ENCODE measurements at places on chromosomes 2 and 18.

GRCh38 chr18:21321711-21322110, 79.7 kb downstream of the GREB1L start:
- no peak for DNase-seq

DNA sequence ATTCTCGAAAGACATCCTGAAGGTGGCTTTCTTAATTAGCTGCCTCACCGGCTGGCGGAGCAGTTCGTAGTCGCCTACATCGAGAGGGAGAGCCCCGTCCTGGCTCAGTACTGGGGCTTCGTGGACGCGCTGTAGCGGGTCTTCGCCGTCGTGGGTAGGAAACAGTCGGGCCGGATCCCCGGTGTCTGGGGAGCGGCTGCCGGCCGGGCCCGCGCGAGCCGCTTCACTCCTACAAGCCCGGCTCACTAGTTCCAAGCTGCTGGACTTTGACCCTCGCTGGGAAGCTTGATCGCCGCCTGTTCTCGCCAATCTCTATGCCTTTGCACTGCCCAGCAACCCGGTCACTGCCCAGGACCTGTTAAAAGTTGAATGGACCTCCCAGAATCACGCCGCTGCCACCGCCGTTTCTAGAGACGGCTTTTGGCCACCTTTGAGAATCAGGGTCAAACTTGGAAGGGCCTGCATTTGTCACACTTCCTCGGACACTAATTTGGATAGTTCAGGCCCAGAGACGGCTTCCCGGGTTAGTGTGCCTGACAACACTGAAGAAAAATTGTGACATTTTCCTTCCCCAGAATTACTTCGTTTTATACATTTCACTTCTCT, 41.4 kb upstream of the AKAIN1 start:
- DNase-seq, result peak; percentile 49

DNA sequence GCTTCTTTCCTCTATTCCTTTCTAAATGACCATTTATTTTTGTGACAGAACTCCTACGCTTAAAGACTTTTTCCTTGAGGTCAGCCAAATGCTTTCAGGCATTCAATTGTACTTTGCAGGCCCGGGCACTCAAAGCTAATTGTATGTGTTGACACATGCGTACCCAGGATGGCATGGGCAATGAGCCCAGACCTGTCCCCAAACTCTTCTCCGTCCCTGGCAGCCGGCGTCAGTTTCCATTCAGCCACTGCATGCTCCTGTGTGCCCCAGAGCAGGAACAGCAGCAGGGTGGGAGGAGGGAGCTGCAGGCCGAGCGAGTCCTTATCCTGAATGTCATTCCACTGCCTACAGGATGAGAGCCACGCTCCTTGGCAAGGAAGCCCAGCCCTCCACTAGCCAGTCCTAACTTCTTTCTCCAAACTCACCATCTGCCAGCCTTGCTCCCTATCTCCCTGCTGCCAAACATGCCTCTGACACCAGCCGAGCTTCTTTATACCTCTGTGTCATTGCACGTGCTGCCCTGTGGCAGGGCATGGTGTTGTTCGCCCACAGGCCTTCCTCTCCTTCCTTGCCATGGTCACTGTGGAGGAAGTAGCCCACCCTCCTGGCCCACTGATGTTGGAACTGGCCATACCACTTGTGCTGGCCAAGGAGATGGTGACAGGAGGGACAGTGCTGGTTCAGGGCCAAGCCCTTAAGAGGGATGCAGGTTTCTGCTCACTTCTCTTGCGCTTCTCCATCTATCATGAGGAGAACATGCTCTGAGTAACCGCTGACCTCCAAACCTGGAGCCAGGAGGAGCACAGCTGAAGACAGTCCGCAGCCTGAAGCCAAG, 116.9 kb upstream of the FHL2 start:
- DNase-seq, result no peak

GRCh38 chr2:159030674-159031380, 62.4 kb downstream of the TANC1 start:
- DNase-seq, result no peak

DNA sequence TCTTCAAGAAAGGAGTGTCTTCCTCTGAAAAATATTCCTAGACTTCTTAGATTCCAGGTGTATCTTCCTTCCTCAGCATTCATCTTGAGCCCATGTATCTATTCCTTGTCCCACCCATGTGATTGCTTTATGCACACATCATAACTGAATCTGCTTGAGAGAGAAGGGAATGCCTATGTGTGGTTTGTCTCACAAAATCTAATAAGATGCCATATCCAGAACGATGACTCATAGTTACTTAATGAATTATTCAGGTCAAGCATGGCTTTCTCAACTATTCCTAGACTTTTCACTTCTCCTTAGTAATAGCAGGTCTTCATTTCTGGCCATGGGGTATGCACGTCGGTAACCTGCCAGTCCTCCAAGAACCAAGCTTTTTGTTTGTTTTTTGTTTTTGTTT, 121.8 kb downstream of the SETBP1 start:
- DNase-seq, result no peak

DNA sequence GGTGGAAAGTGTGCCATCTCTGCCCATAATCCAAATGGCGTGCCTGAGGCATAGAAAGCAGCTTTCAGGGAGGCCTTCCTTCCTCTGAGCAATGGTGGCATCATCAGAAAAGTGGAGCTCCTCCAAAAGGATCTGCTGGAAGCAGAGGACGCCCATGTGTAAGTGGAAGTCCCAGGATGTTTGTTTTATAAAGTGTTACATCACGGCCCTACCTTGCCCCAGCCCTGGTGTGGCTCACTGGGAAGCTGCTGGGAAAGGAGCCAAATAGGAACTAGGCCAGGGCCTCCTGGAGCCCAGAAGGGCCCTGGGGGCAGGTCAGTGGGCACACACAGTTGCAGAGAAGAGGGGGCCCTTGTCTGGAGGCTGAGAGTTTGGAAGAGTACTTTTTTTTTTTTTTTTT, 4.2 kb upstream of the ODC1 start:
- DNase-seq, result no peak

- DNase-seq, result no peak
Measured at GRCh38 chr18:61694236-61694635, 198.6 kb downstream of the RNF152 start.

DNA sequence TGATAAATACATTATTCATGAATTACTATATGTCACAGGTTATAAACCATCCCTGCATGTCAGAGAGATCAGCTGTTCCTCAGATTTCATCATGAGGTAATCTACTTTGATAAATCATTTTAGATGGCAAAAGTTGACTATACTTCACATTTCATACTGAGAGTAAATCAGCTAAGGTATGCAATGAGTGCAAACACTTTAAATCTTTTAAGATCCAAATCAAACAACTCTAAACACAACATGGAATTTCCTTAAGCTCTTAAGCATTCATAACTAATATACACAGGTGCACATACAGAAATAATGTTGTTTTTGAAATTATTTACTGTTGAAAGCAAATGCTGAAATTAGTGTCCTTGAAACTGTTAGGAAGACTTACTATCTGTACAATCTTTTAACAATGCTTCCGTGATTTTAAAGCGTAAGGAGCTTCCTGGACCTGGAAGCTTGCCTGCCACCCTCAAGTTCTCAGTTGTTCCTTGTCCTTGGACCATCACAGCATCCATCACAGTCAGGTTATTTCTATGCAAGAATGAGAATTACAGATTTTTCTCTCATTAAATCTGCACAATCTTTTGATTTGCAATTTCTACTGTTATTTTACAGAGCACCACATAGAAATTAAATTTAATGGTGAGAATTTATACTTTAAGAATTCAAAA, 83.2 kb downstream of the ZAP70 start:
- DNase-seq, result no peak

- no peak for DNase-seq
Measured at GRCh38 chr2:15074751-15075700, 442.5 kb downstream of the LRATD1 start.

- no peak for DNase-seq
Measured at GRCh38 chr2:24410976-24411375, 50.6 kb upstream of the ITSN2 start.

DNA sequence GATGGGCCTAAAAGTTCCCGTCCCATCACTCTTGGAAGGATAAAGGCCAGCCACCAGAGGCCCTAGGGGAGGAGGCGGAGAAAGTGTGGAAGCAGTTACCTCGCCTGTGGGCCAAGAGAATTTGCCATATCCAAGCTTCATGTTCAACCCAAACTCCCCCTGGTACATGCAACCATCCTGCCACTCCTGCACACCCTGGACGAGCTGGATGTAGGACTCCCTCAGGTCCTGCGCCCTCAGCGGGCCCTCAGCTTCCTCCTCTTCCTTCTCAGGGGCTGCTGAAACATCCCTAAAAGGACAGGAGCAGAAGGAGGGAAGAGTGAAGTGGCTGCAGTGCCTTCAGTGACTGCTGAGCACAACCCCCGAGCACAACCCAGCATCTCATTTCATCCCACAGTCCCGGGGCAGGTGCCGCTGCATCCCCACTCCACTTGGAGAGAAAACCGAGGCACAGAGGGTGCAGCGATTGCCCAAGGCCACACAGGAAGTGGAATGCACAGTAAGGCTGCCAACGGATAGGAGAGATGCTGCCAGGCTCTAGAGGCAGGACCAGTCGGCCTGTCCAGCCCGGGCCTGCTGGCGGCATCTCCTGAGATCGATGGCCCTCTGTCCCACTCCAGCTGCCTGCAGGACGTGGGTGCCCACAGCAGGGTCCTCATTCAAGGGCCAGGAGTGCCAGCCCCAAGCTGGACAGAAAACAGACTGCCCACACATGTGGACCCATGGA, 2.9 kb downstream of the ANKMY1 start:
- DNase-seq, result no peak

Measured in stimulated activated CD4-positive, alpha-beta T cell treated with anti-CD3 and anti-CD28 coated beads, Interleukin-12 subunit alpha, Interleukin-12 subunit beta, amount 100 ng/mL, for 4 hours (primary cell).